NCI-H510A (cell line): ENCODE measurements at places on chromosomes 6 and 20.

- DNase-seq: no peak
Measured at GRCh38 chr6:91352878-91353277, 766.0 kb upstream of the MAP3K7 start.

DNA sequence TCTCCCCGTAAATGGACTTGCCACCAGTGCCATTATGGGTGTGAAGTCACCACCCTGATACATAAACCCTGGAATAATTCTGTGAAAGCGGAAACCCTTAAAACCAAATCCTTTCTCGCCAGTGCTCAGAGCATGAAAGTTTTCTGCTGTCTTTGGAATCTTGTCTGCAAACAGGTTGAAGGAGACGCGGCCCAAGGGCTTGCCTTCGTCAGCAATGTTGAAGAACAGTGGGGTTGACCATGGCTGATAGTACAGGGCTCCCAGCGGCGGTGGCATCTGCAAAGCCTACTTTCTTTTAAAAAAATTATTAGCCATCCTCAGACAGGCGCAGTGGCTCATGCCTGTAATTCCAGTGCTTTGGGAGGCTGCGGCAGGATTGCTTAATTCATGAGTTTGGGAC is 22.1 kb downstream of the ABHD12 start:
- no peak for DNase-seq

GRCh38 chr6:30152016-30152673 is 8.9 kb downstream of the TRIM10 start:
- DNase-seq: no peak

GRCh38 chr6:142671791-142672190 is 273.2 kb downstream of the HIVEP2 start:
- no peak for DNase-seq

DNA sequence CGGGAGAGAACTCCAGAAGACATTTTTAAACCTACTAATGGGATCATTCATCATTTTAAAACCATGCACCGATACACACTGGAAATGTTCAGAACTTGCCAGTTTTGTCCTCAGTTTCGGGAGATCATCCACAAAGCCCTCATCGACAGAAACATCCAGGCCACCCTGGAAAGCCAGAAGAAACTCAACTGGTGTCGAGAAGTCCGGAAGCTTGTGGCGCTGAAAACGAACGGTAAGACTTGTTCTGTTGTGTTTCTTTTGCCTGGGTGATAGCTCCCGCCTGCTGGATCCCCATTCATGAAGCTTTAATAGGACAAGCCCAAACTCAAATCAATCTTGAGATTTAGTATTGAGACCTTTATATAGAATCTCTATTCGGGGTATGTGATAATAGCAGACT is 4.2 kb downstream of the TNFAIP3 start:
- no peak for DNase-seq

- no peak for DNase-seq
Measured at GRCh38 chr6:23505026-23505425, 621.0 kb upstream of the NRSN1 start.

- DNase-seq: no peak
Measured at GRCh38 chr20:36491901-36492617, 49.3 kb upstream of the MYL9 start.

DNA sequence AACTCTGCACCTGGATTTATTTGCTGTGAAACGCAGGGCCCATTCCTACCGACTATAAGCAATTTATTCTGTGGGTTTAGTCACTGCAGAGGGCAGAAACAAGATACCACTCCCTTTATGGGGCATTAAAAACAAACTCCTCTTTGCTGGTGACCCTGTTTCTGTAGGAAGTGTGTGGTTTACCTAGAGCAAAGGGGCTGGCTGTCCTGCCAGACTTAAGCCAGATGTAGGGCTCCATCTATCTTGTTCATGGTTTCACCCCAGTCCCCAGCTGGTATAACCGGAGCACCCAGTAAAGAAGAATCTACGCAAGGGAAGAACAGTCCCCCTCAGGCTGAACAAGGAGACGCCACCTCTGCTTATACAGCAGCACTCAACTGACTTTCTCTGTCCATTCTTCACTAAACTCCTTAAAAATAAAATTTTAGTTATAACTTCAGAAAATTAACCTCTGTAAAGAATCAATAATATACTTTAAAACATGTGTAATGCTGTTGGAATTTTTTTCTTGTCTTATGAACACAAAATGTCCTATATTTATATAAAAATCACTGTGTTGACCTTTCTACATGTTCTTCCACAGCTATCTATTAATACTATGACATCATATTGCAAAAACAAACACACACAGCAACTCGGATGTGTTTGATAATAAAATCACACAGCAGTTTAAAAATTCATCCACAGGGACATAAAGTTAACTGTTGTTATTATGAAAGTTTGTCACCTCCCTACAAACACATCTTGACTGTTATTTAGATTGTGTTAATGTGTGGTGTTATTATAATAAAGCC is 126.1 kb upstream of the RPS6KA2 start:
- no peak for DNase-seq

GRCh38 chr6:158175111-158175510 is 7.0 kb downstream of the GTF2H5 start:
- no peak for DNase-seq

- DNase-seq: no peak
Measured at GRCh38 chr6:136772685-136773472, 19.4 kb downstream of the MAP3K5 start.

DNA sequence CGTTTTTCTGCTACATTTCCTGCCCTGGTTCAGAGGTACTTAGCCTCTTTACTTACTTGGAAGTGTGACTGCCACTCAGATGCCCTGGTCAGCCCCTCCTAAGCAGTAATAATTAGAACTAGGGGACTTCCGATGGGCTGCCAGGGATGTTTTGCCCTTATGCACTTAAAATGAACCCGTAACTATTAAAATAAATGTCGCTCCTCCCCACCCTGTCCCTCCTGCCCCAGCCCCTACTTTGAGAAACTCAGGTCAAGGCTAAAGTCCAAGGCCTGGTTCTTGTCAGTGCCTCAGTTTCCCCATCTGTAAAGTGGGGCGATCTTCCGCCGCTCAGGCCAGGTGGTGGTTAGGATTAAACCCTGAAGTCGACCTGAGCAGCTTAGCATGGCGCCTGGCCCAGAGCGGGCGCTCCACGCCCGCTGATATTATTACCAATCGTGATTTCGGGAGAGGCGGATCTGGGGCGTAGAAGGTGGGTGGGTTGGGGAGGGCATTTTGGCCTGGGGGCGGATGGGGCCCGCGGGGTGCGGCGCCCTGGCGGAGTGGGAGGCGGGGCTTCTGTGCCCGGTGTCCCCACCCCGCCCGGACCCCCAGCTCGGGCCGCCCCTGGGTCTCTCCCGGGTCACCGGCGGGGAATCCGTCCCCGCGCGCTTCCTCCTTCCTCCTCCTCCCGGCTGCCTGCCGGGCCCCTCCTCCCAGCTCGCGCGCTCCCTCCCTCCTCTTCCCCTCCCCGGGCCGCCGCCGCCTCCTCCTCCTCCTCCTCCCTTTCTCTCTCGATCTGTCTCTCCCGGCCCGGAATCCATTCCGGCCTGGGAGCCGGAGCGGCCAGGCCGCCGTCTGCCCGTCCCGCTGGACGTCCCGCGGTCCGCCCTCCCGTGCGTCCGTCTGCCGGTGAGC is at the start of gene SRC:
Gene SRC (plus strand): TSS at position 802 of the 897 bp plus-strand sequence. CDS start 38,014 bp downstream, outside the sequence.
- DNase-seq: peak; percentile 62

DNA sequence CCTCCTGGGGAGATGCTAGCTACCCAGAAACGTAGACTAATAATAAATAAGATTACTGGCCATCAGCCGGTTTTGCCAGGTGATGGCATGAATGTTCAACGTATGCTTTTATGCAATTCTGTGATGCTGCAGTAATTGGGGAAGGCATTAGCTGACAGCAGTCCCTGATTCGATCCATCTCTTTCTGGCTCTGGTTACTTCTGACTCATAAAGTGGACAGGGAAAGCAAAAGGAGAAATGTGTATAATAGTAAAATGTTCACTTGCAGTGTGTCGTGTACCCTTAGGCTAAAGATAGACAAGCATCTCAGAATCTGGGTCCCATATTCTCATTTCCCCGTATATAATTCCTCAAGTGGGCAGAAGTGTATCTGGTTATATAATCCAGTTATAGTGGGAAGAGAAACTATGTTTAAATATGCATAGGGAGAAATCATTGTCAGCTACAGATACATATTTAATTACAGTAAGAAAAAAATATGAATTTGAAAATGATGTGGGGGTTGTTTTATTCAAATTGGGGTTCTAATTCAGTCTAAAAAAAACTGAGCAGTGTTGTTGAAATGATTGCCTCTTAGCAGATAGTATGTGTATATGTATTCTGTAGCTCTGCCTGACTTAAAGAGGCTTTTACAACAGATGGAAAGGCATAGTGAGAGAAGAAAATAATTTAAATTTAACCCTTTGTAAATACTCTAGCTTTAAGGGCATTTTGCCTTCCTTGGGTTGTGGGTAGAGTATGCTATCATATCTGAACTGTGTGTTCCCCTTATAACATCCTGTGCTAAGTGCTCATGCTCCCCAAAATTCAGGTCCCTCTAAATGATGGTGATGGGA is 40.6 kb downstream of the DOK5 start:
- DNase-seq: no peak
